Left cardiac atrium (tissue), 4 donors: ENCODE measurements at places on chromosomes 5 and 9. TPM values are rescaled to one million over a fixed set of nuclear protein-coding genes. Genes with fewer than 3 reads are reported as not detected.

Gene FST
- 10.5 TPM for total RNA-seq

Gene PTGES2
- total RNA-seq, result 155 TPM

Gene GPR150
- not detected for total RNA-seq

Gene STC2
- total RNA-seq, result 13.5 TPM

Gene C6
- total RNA-seq, result 175 TPM

Gene NELFB
- total RNA-seq, result 35.1 TPM

Gene CAVIN4
- 38.0 TPM for total RNA-seq

Gene SPINK13
- total RNA-seq, result not detected

Gene DDX4
- total RNA-seq, result not detected

Gene FRMPD1
- 0.21 TPM for total RNA-seq

Gene STOM
- 326 TPM for total RNA-seq

Gene PTGS1
- total RNA-seq, result 37.3 TPM

Gene CNTNAP3B
- 17.7 TPM for total RNA-seq

Gene TRIM14
- 12.2 TPM for total RNA-seq

Gene DAB2
- total RNA-seq, result 58.2 TPM

Gene PCDHAC1
- 0.65 TPM for total RNA-seq

Gene FAM221B
- not detected for total RNA-seq

Gene JAKMIP2
- total RNA-seq, result 0.53 TPM

Gene GNA14
- total RNA-seq, result 4.2 TPM

Gene PGGT1B
- total RNA-seq, result 32.3 TPM

Gene CCDC152
- 2.7 TPM for total RNA-seq

Gene PRR16
- total RNA-seq, result 4.8 TPM

Gene CCL27
- total RNA-seq, result not detected

Gene TERT
- total RNA-seq, result not detected

Gene PIP5K1B
- 50.1 TPM for total RNA-seq

Gene TRIP13
- 1.1 TPM for total RNA-seq

Gene PSMD5
- 22.5 TPM for total RNA-seq

Gene FCN2
- total RNA-seq, result 2.0 TPM

Gene NIM1K
- 0.91 TPM for total RNA-seq
